ENCODE measurements at places on chromosomes 5 and 9.

DNA sequence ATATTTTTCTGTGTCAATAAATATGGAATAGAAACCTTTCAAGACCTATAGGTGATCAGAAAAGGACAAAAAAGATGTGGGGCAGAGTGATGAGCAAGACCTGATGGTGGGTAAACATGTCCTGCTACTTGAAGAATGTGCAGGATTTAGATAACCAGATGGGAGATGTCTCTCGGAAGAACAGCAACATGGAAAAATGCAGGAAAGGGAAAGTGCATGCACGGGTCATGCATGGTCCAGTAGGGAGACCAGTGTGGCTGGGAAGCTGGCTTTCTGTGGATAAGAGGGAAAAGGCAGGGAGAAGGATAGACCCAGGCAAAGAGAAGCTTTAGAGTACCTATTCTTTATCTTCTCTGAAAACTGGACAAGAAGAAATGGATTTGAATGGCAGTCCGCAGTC is 7.1 kb upstream of the CAST start:
- no peak for DNase-seq

DNA sequence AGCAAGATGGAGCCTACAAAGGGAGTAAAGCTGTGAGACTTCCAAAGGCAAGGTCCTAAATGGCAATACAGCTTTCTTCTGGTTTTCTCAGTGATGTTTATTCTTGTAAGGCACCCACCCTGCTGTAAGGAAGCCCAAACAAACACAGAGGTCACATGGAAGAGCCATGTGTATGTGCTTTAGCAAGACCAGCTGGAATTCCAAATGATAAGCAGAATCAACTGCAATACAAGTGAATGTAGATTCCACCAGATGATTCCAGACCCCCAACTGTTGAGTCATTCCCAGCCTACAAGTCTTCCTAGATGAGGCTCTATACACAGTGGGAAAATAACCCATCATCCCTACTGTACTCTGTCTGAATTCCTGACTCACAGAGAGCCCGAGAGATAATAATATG is 122.8 kb downstream of the DEPDC1B start:
- no peak for DNase-seq

DNA sequence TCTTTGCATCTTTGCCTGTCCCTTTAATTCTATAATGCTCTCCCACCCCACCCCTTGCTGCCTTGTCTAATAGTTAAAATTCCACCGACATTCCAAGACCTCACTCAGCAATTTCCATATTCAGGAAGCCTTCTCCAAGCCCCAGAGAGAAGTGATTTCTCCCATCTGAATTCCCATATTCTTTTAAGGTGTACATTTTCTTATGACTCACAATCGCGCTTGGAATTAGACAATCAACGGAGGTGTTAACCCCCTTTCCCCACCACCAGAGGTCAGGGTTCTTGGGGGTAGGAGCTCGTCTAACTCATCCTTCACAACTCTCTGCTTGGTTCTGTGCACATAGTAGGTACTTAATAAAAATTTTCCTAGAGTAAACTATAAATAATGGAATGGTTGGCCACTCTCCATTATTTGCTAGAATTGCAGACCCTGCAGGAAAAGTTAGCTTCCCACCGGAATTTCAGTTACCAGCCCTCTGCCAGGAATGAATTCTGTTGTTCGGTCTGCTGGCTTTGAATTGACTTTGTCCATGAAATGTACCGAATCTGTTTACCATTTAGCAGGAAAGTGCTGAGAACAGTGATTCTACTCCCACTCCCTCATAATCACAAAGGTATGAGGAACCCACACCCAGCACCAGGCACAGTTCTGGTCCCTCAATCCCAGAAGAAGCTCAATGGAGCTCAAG is 5.0 kb downstream of the KCNIP1 start:
- no peak for DNase-seq

DNA sequence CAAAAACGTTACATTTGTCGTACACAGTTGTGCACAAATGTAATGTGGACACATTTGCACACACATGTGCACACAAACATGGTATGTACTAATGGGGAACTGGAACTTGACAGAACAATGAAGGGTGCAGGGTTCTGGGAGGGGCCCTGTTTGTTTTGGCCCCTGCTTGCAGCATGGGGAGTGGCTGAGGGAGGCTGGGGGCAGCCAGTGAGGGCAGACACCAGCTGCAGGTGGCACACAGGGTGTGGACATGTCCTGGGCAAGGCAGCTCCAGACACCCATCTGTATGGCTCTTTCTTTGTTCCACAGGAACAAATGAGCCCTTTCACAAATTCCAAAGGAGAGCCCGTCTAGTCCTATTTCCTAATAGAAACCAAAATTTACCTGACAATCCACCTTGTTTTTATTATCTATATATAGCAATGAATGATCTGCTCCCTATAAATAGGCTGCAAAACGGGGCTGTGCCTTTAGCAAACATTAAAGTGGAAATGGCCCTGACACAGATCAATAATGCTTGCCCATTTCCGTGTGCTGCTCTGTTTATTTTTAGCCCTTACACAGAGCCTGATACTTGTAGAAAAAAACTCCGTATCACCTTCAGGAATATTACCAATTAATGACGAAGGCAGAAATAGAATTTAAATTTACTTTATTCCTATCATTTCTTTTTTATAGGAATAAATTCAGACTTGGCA is 26.4 kb downstream of the MARCHF3 start:
- no peak for DNase-seq

- DNase-seq: no peak
Observed at GRCh38 chr9:34896112-34896511, 62.0 kb upstream of the PHF24 start.
